ENCODE measurements at places on chromosomes 6 and 20.

- DNase-seq = no peak
Measured at GRCh38 chr6:32883789-32884188, 29.8 kb downstream of the PSMB9 start.

- DNase-seq = no peak
Measured at GRCh38 chr6:148535976-148536375, 193.3 kb downstream of the SASH1 start.

GRCh38 chr20:50460608-50461267 is 49.4 kb upstream of the PTPN1 start:
- DNase-seq = peak; percentile 71

DNA sequence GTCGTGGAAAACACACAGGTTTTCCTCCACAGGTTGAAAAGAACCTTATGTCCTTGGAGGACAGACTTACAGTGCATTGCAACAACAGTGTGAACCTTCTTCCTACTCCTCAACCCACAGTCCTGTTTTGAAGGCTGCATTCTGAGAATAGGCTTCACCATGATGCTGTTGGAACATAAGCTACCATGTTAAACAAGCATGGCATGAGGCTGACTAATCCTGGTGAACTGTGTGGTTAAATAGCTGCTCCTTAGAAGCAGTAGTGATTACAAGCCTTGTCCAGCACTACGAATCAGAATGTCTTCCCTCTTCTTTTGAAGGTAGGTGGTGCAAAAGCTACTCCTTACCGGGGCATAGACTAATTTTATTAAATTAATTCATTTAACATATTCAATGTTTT is 368.5 kb upstream of the EPHA7 start:
- no peak for DNase-seq

- no peak for DNase-seq
Measured at GRCh38 chr20:48384147-48384818, 443.5 kb downstream of the PREX1 start.

DNA sequence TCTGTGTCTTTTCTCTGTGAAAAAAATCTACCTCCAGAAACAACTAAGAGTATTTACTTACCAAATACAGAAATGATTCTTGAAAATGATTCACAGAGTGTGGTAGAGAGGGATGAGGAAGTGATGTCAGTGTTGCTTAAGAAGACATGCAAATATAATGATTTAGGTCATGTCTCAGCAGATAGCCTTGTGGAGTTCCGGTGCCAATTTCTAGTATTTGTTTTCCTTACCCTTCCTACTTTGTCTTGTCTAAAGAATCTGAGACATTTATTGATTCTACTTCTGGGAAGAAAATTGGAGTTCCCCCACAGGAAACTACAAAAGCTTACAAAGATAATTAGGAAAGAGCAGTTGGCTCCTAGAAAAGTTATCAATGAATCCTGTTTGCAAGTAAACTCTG is 68.8 kb downstream of the GJA1 start:
- DNase-seq = no peak

DNA sequence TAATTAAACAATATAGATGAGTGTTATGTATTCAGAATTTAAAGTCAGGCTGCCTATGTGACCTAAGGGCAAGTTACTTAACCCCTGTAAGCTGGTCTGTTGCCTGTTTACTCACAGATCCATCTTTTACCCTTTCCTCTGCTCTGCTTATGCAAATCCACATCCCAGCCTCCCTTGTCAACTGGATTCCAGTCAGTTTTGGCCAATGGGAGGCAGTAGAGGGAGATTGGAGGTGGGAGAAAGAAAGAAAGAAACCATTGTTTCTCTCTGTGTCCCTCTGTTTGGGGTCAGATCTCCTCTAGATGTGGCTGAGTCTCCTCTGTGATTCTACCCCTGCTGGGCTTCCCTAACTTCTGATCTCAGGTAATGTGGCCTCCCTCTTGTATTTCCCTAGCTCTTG is 266.8 kb upstream of the PLN start:
- DNase-seq = no peak

Measured in stimulated activated CD4-positive, alpha-beta T cell treated with anti-CD3 and anti-CD28 coated beads, Interleukin-15, amount 100 ng/mL, for 1 hour (primary cell).